ENCODE measurements at places on chromosomes 2 and 18.

- DNase-seq = no peak
These were observed 9.2 kb upstream of the ERMN start for GRCh38 chr2:157334797-157335196.

DNA sequence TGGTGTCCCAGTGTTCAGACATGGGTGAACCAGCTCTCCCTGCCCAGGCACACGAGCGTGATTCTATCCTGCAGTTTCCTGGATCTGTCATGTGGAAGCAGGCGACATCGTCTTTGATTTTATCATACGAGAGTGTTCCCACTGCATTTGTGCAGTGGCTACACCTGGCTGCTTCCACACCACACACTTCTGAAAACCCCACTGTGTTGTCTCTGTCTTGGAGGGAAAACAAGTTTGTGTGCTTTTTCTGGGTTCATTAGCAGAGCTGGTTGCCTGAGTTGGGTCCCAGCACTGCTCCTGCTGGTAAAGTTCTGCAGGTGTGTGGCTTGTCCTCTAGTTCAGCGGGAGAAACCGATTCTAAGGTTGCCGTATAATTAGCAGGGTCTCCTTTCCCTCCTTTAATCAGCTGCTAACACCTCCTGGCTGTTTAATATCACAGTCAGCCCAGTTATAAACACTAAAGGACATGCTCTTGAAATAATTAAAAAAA lies 58.5 kb upstream of the TWIST2 start:
- no peak for DNase-seq

DNA sequence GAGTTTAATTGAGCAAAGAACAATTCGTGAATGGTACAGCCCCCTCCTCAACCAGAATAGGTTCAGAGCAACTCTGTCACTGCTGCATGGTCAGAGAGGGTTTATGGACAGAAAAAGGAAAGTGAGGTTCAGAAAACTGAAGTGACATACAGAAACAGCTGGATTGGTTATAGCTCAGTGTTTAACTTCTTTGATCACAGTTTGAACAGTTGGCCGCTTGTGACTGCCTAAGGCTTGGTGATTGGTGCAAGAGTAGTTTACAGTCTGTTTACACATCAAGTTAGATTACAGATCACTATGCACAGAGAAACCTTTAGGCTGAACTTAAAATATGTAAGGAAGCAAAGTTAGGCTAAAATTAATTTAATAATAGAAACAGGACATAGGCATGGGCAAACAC lies 459.2 kb downstream of the KCNJ3 start:
- DNase-seq = no peak

GRCh38 chr2:118893100-118893499 lies 45.7 kb upstream of the EN1 start:
- no peak for DNase-seq

GRCh38 chr2:216620786-216621185 lies 12.4 kb upstream of the IGFBP2 start:
- DNase-seq = no peak

GRCh38 chr18:47244086-47244485 lies 7.4 kb downstream of the SKOR2 start:
- DNase-seq = no peak

GRCh38 chr2:189874586-189875320 lies 90.5 kb downstream of the PMS1 start:
- no peak for DNase-seq

DNA sequence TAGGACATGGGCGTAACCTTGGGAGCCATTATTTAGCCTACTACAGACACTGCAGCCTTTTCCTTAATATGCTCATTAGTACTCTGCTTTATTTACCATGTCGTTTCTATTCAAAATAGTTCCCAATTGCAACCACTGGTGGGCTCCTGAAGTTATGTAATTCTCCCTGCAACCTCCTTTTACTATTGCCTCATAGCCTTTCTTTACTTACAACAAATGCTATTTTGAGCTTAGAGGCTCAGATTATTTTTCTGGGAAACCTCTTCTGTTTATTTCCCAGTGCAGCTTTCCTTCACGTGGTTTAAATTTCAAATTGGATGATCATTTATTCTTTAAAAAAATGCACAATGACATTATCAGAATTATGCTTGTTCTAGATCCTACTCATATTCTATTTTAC lies 492.3 kb upstream of the TMEFF2 start:
- no peak for DNase-seq

DNA sequence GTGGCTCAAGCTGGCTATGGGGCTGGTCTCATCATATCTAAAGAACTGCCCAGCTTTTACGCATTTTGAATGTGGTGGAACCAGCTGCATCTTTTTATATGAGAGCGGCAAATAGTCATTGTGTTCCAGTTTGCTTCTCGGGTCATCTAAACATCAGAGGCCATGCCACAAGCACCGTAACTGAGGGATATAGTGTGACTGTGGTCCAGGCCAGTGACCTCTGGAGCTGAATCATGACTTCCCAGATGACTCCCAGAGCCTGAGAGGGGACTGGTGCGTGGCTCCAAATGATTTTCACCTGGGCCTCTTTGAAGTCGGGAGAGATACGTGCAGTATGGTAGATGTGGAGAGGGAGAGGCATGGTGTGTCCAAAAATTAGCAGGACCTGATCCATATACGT lies 271.0 kb downstream of the NEDD4L start:
- peak; percentile 34 for DNase-seq

GRCh38 chr2:233440314-233440713 lies 86.0 kb downstream of the DGKD start:
- DNase-seq = no peak

DNA sequence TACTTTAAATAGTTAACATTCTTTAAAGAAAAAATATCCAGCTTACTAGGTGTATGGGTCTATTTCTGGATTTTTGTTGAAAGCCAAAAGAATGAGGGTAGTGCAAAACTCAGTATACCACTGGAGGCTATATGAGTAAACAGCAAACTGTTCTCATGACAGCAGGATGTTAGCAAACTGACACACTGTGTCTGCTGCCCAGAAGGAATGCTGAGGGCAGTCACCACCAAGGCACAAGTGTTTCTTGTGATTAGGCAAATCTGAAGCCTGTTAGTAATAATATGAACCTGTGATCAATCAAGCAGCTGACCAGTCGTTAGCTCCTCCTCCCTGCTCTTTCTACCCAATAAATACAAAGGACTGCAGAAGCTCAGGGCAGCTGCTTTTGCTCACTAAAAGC lies 50.5 kb upstream of the SULT1C3 start:
- DNase-seq = no peak

- DNase-seq = no peak
These were observed 10.0 kb upstream of the THADA start for GRCh38 chr2:43605851-43606250.

GRCh38 chr2:75528221-75528977 lies 32.3 kb downstream of the EVA1A start:
- DNase-seq = no peak

DNA sequence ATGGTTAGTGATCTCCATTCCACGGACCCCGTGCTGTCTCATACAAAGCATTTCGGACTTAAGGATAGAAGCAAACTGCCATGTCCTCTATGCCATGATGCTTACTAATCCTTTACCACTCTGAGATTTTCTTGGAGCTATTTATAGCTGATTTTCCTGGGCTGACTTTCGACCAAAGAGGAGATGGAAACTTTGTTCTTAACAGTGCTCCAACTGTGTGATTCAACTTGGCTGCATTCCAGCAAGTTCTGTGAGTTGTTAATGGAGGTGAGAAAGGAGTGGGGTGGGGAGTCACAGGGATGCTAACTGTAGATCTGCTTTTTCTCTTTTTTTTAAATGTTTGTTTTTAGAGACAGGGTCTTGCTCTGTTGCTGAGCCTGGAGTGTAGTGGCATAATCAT lies 45.5 kb upstream of the MSH2 start:
- peak; percentile 75 for DNase-seq

DNA sequence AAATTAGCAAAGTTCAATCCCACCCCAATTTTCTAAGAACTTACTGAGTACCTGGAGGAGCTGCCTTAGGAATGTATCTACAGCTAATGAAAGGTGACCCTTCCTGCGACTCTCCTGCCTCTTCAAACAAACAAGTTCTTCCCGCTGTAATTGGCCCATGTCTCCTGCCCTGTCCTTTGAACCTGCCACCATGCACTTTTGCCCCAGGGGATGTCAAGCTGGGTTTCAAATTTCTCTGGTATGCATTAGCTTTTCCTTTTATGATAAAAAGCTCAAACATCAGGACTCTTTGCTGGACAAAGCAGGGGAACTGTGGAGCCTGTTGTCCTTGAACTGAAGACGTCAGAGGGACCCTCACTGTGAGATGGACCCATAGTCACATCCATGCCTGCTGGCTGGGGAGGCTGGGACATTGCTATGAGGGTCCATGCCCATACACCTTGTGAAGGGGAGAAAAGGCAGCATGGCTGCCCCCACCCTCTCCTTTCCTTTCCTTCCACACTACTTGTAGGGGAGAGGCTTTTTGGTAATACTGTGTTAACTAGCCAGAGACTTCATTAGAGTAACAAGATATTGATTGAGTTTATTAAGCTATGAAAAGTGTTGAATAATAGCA lies 210.7 kb upstream of the COPS8 start:
- DNase-seq = no peak

DNA sequence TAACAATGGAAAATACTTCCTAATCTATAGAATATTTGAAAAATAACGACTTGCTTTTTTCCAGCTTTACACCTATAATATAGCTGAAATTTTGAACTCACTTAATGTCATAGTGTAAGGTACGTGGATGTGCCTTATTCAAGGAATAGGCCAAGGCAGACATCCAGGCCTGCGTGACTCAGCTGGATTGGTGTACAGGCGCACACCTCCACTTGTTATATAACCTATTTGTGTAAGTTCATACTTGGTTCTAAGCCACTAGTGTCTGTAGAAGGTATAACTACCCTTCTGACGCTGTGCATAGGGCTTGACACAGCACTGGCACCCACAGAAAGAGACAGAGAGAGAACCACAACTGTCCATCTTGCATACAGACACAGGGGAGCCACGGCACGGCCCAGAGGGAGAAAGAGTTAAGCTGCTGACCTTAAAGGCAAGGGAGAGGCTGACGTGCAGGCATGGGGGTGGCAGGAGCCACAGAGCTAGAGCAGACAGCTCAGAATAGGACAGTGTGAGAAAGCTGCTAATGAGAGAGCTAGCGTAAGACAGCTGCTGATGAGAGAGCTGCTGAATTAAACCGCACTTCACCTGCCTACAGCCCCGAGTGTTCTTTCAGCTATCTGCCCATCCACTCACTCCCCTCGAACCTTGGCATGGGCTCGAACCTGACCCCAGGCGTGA lies 16.1 kb downstream of the CCDC178 start:
- no peak for DNase-seq

- DNase-seq = no peak
These were observed 166.0 kb downstream of the LCLAT1 start for GRCh38 chr2:30613001-30613400.

- DNase-seq = no peak
These were observed 10.6 kb downstream of the SETBP1 start for GRCh38 chr18:44691148-44691925.

DNA sequence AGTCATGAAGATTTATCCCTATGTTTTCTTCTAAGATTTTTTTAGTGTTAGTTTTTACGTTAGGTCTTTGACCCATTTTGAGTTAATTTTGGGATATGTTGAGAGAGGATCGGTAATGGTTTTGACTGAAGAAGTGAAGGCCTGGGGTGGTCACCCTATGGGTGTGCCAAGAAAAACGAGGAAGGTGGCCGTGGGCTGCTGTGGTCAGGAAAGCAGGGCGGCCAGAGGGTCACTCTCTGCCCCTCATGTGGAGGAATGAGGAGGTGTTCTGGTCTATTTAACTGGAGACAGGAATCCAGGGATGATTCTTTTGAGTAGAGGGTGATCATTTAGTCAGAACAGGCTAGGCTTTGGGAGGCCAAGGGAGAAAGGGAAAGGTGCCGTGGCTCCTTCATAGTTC lies 50.7 kb downstream of the MYO7B start:
- DNase-seq = no peak

- peak; percentile 26 for DNase-seq
These were observed 28.6 kb upstream of the PPP4R1 start for GRCh38 chr18:9642799-9643462.

GRCh38 chr2:171939743-171940071 lies 17.4 kb downstream of the HAT1 start:
- no peak for DNase-seq

DNA sequence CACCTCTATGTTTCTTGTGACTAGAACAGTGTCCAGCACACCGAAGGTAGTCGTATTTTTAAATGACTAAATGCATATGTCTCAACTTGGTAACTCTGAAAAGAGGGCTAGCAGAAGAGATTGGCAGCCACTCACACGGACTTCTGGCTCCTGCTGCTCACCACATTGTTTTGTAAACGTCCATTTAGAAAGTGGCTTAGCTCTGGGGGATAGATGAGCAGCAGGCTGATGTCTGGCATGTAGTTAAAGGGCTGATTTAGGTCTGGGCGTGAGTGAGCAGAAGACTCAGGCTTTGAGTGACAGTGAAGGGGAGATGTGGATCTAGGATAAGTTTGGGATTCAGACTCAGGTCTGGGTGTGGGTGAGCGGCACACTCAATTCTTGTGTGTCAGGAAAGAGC lies 372.9 kb upstream of the HS6ST1 start:
- DNase-seq = no peak

DNA sequence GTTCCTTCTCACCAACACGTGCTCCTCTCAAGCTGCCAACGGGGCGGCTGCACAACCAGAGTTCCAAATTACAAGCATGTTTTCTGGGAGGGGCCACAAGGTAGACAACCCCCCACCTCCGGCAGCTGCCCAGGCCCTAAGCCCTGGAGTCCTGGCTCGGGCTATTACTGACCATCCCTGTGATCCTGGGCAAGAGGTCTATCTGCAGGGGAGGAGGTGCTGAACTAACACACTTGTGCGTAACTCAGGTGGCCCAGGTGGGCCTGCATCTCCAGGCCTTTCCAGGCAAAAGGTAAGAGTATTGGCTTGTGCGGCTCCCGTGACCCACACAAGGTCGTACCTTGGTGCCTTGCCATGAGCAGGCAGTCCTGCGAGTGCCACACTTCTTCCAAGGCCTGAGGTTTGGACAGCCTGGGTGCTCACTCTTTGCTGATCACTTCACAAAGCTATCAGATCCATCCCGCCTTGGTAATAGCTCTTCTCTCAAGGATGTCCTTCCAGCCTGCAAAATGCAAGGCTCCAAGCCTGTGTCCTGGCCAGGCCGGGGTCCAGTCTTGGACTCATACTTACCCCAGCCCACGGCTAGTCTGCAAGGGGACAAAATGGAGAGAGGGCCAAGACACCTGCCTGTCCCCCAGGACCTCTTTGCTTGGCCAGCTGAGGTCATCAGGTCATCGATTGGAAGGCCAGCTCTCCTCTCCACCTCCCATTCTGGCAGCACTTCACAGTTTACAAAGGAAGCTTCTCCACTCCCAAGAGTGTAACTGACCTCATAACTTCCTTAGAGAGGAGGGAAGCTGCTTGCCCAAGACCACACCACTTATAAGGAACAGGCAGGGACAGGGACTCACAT lies 33.9 kb downstream of the ADRA2B start:
- no peak for DNase-seq

- no peak for DNase-seq
These were observed 2015.7 kb upstream of the LRRTM1 start for GRCh38 chr2:82320296-82320695.

- no peak for DNase-seq
These were observed 72.5 kb downstream of the SS18 start for GRCh38 chr18:26017929-26018328.
